Activated naive CD4-positive, alpha-beta T cell (primary cell): ENCODE measurements at places on chromosomes 5 and 9.

DNA sequence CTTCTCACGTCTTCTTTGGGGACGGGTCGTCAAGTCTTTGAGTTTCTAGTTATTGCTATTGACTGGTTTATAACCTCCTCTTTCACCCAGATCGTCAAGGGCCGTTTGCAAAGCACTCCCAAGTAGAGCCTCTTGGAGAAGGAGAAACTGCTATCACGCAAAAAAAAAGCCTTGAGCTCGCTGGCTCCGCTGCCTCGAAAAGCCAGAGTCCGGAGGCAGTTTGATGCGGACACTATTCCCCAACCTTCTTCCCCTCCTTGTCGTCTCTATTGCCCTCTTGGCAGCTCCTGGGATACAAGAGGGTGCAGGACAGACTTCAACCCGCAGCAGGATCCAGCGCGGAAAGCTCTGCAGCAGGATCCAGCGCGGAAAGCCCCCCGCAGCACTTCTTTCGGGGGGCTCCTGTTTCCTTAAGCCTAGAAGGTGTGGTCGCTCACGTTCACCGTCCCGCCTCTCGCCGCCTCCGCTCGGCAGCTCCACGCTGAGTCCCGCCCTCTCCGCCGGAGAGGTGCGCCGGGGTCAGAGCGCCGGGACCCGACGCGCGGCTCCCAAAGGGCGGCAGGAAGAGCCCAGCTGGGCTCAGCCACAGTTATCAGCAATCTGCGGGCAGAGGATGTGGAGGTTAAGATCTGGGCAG, at the start of gene PCDHAC1:
TSS of gene PCDHAC1 (plus strand) at position 494 of the 637 bp plus-strand sequence. CDS start 594 bp downstream, outside the sequence.
- DNase-seq: no peak

- no peak for DNase-seq
Observed at GRCh38 chr5:57302164-57302563, 128.3 kb downstream of the GPBP1 start.

- DNase-seq: no peak
Observed at GRCh38 chr5:7398596-7399280, 2.8 kb downstream of the ADCY2 start.

GRCh38 chr9:83920469-83920926, 734 bp downstream of the KIF27 start:
- no peak for DNase-seq

DNA sequence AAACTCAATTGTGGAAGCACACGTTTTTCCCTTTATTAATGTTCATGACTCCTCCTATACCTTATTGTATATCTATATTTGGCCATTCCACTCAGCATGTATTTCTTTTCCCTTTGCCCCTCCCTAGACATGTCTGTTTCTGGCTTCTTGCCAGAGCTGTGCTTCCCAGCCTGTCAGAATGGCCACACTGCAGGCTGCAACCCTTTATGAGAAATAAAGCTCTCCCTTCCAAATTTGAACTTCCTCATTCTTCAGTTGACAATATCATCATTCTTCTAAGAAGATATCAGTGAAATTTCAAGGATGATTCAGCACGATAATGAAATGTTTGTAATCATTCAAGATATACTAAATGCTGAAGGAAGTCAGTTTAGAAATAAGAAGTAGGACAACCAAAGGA, 107.6 kb upstream of the PRSS3 start:
- no peak for DNase-seq

DNA sequence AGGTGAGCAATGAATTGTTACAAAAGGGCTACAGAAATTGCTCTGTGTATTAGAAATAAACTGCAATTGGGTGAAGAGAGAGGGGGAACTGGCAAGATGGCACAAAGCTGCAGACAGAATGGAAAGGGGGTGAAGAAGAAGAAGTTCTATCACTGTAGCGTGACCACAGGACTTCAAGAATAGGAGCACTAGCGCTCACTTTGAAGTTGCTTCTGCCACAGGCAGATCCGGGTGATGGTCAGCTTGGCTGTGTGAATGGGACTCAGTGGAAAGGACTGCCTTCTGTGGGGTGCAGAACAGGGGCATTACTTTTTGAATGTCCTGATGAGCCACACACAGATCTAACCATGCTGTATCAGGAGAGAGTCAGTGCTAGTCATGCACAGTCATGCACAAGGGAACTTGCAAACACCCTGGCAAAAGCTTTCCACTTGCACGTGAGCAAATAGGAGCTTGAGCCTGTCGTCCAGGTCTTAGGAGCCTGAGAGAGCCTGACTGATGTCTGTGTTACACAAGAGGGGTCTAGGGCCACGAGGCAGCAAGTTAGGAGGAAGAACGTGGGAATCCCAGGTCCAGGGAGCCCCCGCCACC, 16.3 kb downstream of the IL5 start:
- DNase-seq: no peak

DNA sequence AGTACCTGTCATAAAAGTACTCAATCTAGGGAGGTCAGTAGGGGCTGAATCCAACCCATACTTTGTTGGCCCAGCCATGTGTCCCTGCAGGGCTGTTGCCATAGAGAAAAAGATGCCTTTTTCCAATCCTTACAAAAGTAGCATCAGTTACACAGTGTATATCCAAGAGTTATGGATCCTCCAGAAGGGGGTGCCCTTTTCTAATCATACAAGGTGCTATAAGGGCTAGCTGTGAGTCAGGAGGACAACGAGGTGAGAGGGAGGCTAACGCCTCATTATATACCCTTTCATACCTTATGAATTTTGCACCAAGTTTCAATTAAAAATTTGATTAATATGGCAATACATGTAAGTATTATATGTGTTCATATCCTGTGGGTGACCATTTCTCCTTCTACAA, 4.8 kb downstream of the KIAA0825 start:
- no peak for DNase-seq

DNA sequence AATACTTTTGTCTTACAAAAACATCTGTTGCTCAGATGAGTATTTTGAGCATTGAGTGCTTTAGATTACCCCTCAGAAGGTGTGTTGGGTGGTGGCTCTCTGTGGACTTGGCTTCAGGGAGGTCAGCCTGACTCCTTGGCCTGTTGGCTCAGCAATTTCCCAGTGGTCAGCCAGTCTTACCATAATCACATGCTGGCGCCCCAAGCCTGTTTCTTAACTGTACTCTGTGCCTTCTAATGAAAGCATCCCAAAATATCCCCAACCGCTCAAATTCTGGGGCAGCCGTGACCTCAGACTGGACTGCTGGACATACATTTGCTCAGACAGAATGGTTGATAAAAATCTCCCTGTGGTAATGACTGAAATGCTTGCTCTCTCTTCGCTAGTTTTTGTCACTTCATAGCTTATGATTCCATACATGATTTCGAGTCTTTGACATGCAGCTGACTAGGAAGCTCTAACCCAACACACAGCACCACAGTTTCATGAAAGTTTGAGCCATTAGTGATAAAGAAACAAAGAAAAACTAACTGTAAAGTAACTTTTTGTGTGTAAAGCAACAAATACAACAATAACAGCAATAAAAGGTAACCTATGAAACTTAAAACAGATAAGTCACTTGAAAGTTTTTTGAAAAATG, 562.2 kb upstream of the MEF2C start:
- DNase-seq: no peak

GRCh38 chr9:107688728-107689127, 199.2 kb upstream of the KLF4 start:
- DNase-seq: no peak

GRCh38 chr5:87674235-87674634, 261.5 kb upstream of the CCNH start:
- DNase-seq: no peak

- no peak for DNase-seq
Observed at GRCh38 chr5:45279109-45279508, 417.1 kb downstream of the HCN1 start.

GRCh38 chr5:160660132-160660531, 191.9 kb downstream of the ATP10B start:
- no peak for DNase-seq

DNA sequence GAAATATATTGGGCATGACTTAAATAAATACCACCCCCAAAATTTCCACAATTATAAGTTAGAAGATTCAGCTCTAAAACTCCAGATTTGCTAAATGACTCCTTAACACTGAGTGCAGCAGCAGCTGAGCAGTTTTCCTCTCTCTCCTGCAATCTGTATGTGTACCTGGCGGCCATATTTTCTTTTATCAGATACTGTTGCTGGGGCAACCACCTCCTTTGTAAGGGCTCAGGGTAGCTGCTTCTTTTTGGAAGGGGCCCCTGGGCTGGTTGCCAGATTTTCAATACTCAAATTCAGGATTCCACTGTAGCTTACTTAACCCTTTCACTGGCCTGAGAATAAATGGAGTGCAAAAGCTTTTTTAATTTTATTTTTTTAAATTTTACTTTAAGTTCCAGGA, 197.0 kb downstream of the TAF11L14 start:
- DNase-seq: no peak

DNA sequence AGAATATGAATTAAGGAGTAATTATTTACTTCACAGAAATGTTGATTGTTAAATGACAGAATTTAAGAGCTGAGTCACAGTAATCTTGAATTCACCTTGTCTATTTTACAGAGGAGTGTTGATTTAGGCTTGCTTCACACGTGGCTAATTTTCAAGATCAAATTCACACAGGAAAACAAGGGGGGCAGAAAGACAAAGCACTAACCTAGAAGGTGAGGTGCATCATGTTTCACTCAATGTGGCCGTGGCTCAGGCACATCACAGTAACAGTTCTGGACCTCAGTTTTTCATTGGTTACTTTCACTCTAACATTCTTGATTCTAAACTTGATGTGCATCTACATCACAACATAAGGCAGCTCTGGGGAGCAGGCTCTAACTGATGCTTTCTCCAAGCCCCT, 69.6 kb upstream of the GNAQ start:
- no peak for DNase-seq

DNA sequence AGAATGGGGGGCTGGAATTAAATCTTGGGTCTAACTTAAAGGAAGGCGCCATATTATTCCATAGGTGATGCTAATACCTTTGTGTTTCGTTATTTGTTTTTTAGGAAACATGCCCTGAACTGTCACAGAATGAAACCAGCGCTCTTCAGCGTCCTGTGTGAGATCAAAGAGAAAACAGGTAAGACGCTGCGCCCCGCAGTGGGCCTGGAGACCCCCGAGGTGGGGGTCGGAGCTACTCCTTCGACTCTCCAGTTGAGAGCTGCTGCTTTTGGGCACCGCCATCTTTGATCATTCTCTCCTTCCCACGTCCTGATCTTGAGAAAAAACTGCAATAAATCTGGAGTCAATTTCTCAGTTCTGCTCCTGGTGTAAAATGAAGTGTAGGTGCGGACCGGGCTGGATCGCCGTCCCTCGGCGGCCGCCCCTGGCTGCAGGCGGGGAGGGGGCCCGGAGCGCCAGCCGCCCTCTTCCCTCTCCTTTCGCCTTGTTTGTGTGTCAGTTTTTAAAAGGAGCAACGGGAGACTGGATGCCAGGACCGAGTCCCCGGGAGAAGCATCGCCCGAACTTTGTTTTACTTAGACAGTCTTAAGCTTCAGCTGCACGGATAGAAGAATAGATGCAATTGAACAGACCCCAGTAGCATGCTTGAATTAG, 1.4 kb downstream of the PBX3 start:
- DNase-seq: no peak

GRCh38 chr9:87497080-87497603, 525 bp upstream of the DAPK1 start:
- no peak for DNase-seq

DNA sequence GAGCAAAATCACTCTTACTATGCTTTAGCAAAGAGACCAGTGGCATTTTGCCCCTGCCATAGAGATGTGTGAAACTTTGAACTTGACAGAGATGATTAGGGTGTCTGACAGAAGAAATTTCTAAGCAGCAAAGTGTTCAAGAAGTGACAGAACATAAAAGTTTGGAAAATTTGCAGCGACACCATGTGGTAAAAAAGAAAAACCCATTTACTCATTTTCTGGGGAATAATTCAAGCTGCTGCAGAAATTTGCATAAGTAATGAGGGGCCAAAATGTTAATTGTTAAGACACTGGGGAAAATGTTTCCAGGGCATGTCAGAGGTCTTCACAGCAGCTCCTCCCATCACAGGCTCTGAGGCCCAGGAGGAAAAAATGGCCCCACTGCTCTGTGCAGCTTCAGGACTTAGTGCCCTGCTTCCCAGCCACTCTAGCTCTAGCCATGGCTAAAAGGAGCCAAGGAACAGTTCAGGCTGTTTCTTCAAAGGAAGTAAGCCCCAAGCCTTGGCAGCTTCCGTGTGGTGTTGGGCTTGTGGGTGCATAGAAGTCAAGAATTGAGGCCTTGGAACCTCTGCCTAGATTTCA, 6.1 kb upstream of the AP3B1 start:
- DNase-seq: no peak

- no peak for DNase-seq
Observed at GRCh38 chr5:136374003-136374402, 8.7 kb upstream of the TRPC7 start.

DNA sequence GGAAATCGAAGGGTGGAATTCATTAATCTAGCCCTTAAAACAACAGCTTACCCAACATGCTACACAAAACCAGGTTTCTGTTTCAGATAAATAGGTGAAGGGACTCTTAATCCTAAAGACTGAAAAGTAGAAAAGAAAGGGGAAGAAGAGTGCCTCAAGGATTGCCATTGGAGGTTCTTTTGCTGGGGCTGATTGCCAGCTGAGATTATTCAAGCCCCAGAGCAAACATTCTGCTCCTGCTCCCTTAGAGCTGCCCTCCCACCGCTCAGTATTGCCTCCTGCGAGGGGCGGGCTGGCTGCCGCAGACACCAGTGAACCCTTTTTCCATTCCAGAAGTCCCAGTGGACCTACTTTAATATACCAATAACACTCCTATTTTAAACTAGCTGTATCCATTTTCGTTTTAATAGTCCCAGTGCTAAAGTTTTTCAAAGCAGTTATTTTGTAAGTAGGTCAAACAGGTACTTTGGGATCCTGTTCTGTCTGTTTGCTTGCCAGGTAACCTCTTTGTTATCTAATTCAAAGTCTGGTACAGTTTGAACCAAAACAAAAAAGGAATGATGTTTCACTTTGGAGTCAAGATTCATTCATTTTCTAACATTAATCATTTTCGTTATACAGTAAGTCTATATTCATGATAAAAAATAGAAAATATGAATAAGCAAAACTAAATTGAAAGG, 38.6 kb downstream of the HMGCS1 start:
- no peak for DNase-seq

GRCh38 chr9:33124751-33125381, 42.3 kb downstream of the B4GALT1 start:
- DNase-seq: no peak

GRCh38 chr5:145982572-145983318, 46.4 kb downstream of the SH3RF2 start:
- no peak for DNase-seq

- DNase-seq: no peak
Observed at GRCh38 chr5:16854351-16854750, 81.7 kb downstream of the MYO10 start.

DNA sequence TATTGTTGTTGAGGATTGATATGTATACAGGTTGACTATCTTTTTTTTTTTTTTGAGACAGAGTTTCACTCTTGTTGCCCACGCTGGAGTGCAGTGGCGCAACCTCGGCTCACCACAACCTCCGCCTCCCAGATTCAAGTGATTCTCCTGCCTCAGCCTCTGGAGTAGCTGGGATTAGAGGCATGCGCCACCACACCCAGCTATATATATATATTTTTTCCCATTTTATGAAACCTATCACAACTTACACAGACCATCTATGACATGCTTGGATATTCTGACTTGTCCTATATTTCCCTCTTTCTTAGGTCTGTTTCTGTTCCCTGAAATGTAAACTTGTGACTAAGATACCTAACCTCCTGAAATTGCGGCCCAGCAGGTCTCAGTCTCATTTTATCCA, 5.0 kb downstream of the CD14 start:
- DNase-seq: no peak
